Psoas muscle (tissue), 8 donors: ENCODE measurements at places on chromosomes 3 and 15. TPM values are rescaled to one million over a fixed set of nuclear protein-coding genes. Genes with fewer than 3 reads are reported as not detected.

DNA sequence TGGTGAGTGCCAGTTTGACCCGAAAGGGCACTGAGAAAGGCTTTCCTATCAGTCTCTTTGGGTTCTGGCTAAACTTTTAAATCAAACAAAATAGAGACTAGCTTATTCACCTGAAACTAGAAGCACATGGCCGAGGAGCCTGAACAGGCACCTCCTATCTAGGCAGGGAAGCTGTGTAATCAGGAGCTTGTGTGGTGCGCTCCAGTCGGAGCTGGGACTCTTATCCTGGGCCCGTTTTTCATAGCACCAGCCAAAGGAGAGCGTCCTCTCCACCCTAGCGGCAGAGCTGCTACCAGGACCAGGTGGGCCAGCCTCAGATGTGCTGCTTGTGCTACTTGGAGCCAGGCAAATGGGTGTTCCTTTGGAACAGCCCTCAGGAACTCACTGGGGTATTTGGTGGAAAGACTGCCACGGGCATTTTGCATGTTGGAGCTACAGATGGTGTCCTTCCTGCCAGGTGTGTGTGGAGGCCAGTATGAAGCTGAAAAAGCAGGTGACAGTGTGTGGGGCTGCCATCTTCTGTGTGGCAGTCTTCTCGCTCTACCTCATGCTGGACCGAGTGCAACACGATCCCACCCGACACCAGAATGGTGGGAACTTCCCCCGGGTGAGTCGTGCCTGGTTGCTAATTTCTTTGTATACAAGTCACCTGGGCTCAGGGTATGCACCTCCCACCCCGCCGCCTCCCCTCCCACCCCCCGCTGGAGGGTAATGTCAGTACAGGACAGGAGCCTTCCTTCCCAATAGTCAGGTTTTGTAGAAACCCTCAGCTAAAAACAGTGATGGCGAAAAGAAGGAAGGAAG is 833 bp downstream of the MAN2A2 start:
- peak; percentile 45 for DNase-seq

The GOLGA8J gene
- total RNA-seq: not detected

GRCh38 chr3:88440701-88441100 is 290.9 kb downstream of the C3orf38 start:
- no peak for DNase-seq

DNA sequence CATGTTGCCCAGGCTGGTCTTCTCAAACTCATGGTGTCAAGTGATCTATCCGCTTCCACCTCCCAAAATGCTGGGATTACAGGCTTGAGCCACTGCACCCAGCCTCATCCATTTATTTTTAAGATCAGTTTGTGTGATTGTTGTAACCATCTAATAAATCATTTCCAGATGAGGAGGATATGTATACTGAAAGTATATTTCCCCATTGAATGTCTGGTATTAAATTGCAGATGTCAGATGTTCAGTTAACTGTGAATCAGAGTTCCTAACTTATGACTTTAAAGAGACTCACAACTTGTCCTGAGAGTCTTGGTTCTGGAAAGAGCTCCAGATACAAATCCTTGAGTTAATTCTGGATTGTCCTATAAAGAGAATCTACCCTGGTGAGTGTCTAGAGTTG is 62.4 kb downstream of the TRIM71 start:
- no peak for DNase-seq

GRCh38 chr3:51389423-51390183 is 1.5 kb upstream of the RBM15B start:
- DNase-seq: peak; percentile 46
